ENCODE measurements at places on chromosomes 2 and 18.

DNA sequence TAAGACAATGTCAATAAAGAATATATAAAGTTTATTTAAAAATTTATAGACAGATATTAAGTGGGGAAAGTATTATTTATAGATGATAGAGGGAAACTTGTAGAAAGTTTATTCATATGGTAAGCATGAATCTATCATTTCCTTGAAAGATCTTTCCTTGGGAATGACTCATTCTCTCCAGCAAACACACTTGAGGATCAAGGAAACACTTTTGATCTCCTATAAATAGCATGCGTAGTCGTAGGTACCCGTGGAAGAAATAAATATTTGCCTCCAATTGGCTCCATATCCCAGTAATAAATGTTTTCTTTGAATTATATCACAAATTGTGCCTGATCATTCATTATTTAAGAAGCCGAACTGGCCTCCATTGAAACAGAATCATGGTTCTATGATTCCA lies 483.4 kb downstream of the RNF144A start:
- DNase-seq = no peak

DNA sequence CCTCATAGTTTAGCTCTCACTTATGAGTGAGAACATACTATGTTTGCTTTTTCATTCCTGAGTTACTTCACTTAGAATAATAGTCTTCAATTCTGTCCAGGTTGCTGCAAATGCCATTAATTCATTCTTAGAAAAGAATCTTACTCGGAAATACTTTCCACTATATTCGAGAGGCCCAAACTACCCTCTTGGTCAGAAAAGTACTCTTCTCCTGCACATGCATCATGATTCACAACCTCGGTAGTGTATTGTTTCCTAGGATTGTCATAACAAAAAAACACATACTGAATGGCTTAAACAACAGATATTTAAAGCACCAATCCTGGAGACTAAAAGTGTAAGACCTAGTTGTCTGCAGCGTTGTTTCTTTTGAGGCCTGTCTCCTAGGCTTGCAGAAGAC lies 364.0 kb upstream of the SLC14A2 start:
- no peak for DNase-seq

DNA sequence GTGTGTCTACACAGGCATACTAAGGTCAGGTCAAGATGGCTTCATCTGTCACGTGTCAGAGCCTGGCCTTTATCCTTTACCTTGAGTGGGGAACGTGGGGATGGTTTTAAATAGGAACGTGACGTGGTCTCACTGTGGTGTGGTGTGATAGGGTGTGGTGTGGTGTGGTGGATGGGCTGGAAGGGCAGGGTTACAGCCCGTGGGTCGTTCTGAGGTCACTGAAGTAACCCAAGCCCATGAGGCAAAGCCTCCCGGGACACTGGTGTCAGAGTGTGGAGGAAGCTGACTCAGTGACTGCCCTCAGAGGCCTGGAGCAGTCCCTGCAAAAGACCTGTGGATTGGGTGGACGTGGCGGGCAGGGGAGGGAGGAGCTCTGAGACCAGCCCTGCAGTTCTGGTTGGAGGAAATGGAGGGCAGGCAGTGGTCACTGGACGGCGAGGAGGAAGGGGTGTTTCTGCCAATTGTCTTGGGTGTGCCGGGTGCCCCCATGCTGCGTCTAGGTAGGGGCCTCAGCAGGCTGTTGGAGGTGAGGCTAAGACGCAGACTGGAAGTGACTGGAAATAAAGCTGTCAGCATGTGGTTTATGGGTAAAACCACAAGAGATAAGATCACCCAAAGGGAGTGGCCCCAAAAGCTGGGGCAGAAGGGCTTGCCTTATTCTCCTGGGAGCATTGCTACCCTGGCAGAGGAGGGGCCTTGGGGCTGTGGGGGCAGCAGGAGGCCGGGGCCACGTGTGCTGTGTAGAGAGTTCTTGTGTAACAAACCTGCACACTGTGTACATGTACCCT lies 84.8 kb downstream of the SH3RF3 start:
- no peak for DNase-seq

GRCh38 chr2:144161061-144161460 lies 358.9 kb downstream of the ZEB2 start:
- DNase-seq = no peak

Data from DMS 273 treated with DMSO at 0.1 percent for 48 hours (cell line).